ENCODE measurements at places on chromosomes 13 and 19.

GRCh38 chr13:106795847-106796246, 227.9 kb upstream of the ARGLU1 start:
- DNase-seq, result no peak
- no peak overlapping the region for H3K4me3 ChIP-seq
- no peak overlapping the region for H3K27ac ChIP-seq
- no peaks in the 10 kb centered on the region for H3K4me1 ChIP-seq
- peaks cover 6% of the 10 kb centered on the region for H3K27me3 ChIP-seq

- no peak overlapping the region for H3K4me3 ChIP-seq
- H3K36me3 ChIP-seq, result no peaks in the 10 kb centered on the region
- DNase-seq, result no peak
- no peaks in the 10 kb centered on the region for H3K27me3 ChIP-seq
- no peak overlapping the region for H3K27ac ChIP-seq
Observed at GRCh38 chr13:37560526-37560925, 38.0 kb downstream of the POSTN start.

GRCh38 chr13:33228648-33229445, 56.7 kb downstream of the STARD13 start:
- H3K36me3 ChIP-seq, result peaks cover 1% of the 10 kb centered on the region
- no peak overlapping the region for H3K4me3 ChIP-seq
- no peak overlapping the region for H3K27ac ChIP-seq
- peaks cover 5% of the 10 kb centered on the region for H3K27me3 ChIP-seq

DNA sequence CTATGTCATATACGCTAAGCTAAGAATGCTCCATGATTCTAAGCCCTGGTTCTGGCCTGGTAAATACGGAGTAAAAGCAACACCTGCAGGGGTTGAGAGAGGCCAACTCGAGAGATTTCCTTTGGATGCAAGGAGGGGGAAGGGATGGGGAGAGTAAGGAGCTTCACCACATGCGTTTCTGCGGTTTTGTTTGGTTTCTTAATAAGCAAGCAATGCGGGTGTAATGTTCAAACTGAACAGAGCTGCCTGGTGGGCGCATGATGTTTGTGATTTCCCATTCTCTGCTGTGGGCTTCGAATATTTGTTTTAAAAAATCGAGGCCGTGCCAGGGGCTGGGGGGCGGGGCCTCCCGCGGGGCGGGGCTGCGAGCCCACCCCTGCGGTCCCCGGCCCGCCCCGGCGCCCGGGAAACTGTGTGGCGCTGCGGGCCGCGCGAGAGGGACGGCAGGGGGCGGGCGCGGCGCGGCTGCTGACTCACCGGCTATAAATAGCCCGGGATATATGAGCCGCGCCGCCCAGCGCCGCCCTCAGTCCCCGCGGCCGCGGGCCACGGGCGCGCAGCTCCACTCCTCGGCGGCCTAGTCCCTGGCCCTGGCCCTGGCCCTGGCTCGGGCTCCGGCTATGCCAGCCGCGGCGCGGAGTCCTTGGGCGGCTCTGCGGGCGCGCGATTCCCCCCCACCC, 5.1 kb downstream of the BBC3 start:
- peak overlapping the region; percentile 76 for H3K4me3 ChIP-seq
- peaks cover 4% of the 10 kb centered on the region for H3K36me3 ChIP-seq
- H3K4me1 ChIP-seq, result peaks cover 19% of the 10 kb centered on the region
- H3K27ac ChIP-seq, result peak overlapping the region; percentile 59

- no peaks in the 10 kb centered on the region for H3K36me3 ChIP-seq
- no peak overlapping the region for H3K27ac ChIP-seq
- H3K4me1 ChIP-seq, result no peaks in the 10 kb centered on the region
- no peak overlapping the region for H3K4me3 ChIP-seq
- DNase-seq, result no peak
- H3K27me3 ChIP-seq, result no peaks in the 10 kb centered on the region
Observed at GRCh38 chr13:47794963-47795362, 206.1 kb downstream of the SUCLA2 start.

- H3K27me3 ChIP-seq, result no peaks in the 10 kb centered on the region
- no peaks in the 10 kb centered on the region for H3K4me1 ChIP-seq
- no peak for DNase-seq
- H3K36me3 ChIP-seq, result no peaks in the 10 kb centered on the region
- no peak overlapping the region for H3K27ac ChIP-seq
- H3K4me3 ChIP-seq, result no peak overlapping the region
Observed at GRCh38 chr13:111929036-111929616, 137.8 kb upstream of the SOX1 start.

GRCh38 chr19:55643003-55643886, at the start of gene ZNF581:
Gene ZNF581, plus strand, starts transcription at chr19:55643649. Its CDS starts 923 bp downstream, at chr19:55644572.
- H3K27ac ChIP-seq, result peak within 1 kb of the TSS; percentile 99
- peaks cover 66% of the 10 kb centered on the region for H3K4me1 ChIP-seq
- peaks cover 53% of the 10 kb centered on the region for H3K36me3 ChIP-seq
- peaks cover 2% of the 10 kb centered on the region for H3K27me3 ChIP-seq
